ENCODE measurements at places on chromosomes 7 and 10. TPM values are rescaled to one million over a fixed set of nuclear protein-coding genes. Genes with fewer than 3 reads are reported as not detected.

DNA sequence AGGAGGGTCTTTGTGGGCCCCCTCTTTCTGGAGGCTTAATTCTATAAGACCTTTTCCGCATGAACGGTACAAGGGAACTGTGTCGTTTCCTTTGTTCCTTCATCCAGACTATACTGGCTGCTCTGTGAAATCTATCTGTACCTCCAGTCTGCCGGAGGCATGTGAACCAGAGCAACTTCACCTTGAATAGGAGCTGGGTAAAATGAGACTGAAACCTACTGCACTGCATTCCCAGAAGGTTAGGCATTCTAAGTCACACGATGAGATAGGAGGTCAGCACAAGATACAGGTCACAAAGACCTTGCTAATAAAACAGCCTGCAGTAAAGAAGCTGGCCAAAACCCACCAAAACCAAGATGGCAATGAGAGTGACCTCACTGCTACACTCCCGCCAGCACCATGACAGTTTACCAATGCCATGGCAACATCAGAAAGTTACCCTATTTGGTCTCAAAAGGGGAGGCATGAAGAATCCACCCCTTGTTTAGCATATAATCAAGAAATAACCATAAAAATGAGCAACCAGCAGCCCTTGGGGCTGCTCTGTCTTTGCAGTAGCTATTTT lies 36.8 kb upstream of the INPP5F start:
- H3K36me3 ChIP-seq = no peaks in the 10 kb centered on the region
- no peaks in the 10 kb centered on the region for H3K27me3 ChIP-seq
- H3K4me3 ChIP-seq = no peak overlapping the region

GRCh38 chr7:48280100-48280499 lies 108.8 kb downstream of the ABCA13 start:
- H3K4me3 ChIP-seq = no peak overlapping the region
- H3K4me1 ChIP-seq = no peaks in the 10 kb centered on the region
- no peaks in the 10 kb centered on the region for H3K27me3 ChIP-seq

DNA sequence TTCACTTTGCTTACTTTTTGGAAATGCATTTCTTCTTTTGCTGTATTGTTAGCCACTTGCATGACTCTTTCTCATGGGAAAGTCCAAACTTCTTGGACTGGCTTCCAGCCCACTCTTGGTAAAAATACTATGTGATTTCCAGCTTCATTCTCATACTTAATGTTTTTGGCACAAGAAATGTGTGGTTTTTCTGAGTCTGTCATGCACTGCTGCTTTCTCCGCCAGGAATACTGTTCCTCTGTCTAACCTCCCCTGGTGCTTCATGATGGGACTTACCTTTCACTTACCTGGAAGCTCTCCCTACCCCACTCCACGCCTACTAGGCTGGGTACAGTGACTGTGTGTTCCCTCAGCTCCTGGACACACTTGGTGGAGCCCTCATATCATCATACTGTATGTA lies 18.7 kb downstream of the MGAM2 start:
- no peaks in the 10 kb centered on the region for H3K4me1 ChIP-seq
- H3K36me3 ChIP-seq = no peaks in the 10 kb centered on the region
- no peak overlapping the region for H3K27ac ChIP-seq

DNA sequence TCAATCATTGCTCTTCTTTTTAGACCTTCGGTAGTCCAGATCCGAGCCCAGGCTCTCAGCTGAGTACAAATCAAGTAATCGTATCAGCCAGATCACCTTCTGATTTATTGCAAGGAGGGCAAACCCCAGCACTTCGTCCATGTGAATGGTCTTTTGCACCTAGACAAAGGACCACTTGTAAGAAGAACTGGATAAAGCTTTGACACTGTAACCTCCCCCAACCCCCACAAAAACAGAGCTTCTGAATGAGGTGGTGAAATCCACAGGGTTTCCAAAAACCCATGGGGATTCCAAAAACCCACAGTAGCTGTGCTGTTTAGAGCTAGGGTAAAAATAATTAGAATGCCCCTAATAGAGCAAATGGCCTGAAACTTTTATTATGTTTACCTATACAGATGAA lies 148.8 kb upstream of the ODAD2 start:
- no peaks in the 10 kb centered on the region for H3K27me3 ChIP-seq
- H3K4me3 ChIP-seq = no peak overlapping the region
- DNase-seq = no peak
- no peak overlapping the region for H3K27ac ChIP-seq
- no peaks in the 10 kb centered on the region for H3K4me1 ChIP-seq
- no peaks in the 10 kb centered on the region for H3K36me3 ChIP-seq

Gene NUDT13
- 3.4 TPM for total RNA-seq

Gene TWIST1
- 23.2 TPM for total RNA-seq

DNA sequence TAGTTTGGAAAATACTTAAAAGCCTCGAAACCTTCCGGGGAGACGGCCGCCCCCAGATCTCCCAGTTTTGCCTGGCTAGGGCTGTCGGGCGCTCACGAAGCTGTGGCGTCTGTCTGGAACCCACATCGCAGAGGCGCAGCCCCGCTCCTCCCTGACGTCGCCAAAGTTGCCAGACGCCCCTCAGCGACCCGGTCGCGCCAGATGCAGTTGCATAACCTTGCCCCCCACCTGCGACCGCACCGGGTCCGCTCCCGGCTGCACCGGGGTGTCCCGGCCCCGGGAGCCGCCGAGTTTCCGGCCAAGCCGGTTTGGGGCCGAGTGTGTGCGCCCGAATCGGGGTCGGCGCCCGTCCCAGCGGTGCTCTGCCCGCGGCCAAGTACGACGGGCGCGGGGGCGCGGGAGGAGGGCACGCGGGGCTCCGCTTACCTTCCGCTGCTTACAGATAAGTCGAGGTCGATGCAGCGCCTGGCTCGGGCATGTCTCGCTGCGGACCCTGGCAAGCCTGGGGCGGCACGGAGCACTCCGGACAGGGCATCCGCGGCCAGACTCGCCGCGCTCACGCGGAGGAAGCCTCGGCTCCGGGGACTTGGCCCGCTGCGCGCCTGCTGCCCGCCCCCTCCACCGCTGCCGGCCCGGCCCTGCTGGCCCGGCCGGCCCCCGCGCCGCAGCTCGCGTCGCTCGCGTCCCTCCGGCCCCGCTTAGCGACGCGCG lies 665 bp downstream of the INSYN2A start:
- H3K4me1 ChIP-seq = peaks cover 11% of the 10 kb centered on the region
- H3K27me3 ChIP-seq = peaks cover 55% of the 10 kb centered on the region
- DNase-seq = peak; percentile 15

Gene FKBP6
- total RNA-seq = 0.12 TPM

GRCh38 chr10:102660888-102661657 lies 16.8 kb downstream of the TRIM8 start:
- no peaks in the 10 kb centered on the region for H3K36me3 ChIP-seq
- H3K27me3 ChIP-seq = no peaks in the 10 kb centered on the region
- no peak overlapping the region for H3K4me3 ChIP-seq
- no peak overlapping the region for H3K27ac ChIP-seq
- peaks cover 10% of the 10 kb centered on the region for H3K4me1 ChIP-seq

DNA sequence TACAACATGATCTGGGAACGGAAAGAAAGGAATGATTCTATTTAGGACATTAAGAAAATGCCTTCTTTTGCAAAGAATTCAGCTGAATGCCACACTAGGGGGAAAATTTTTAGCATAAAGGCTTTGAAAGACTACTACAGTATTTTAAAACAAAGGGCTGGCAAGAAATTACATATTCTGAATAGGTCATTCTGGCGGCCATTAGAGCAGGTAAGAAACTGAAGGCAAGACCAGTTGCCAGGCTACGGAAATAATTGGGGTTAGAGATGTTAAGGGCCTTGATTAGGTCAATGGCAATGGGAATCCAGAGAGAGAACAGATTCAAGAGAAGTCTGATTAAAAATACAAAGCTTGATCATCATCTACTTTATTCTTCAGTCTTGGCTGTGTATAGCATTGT lies 3.8 kb upstream of the HECTD2 start:
- H3K27me3 ChIP-seq = no peaks in the 10 kb centered on the region
- no peak for DNase-seq
- H3K4me3 ChIP-seq = no peak overlapping the region

DNA sequence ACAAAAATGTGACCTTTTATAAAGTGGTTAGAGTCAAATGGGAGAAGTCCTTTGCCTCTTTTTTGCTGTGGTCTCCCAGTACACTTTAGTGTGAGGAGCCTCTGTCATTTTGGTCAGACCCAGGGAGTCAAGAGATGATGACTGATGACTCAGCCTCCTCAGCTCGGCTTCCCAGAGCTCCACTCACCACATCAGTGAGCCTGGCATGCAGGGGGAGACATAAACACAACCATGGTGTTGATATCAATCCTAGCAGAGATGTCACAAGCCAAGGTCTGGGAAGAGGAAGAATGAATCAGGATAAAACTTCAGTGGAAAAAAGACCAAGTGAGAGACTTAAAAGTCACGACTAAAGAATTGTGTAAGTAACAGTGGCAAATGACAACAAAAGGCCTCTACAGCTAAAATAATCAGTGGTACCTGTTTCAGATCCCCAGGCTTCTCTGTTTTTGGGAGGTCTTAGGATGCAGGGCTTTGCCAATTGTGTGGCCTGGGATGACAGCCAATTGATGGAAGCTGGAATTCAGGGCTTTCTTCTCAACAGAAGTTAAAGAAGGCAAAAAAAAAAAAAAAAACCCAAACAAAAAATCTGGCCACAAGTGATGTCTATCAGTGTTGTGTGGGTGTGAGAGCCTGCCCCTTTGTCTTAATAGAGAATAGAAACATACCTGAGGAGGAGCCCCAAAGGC lies 50.2 kb downstream of the TFAM start:
- no peaks in the 10 kb centered on the region for H3K36me3 ChIP-seq
- H3K4me1 ChIP-seq = no peaks in the 10 kb centered on the region
- H3K27me3 ChIP-seq = no peaks in the 10 kb centered on the region
- no peak overlapping the region for H3K27ac ChIP-seq
- DNase-seq = peak; percentile 23
- H3K4me3 ChIP-seq = no peak overlapping the region

Gene OGDH
- total RNA-seq = 65.3 TPM

Gene SFTPA2
- total RNA-seq = not detected

DNA sequence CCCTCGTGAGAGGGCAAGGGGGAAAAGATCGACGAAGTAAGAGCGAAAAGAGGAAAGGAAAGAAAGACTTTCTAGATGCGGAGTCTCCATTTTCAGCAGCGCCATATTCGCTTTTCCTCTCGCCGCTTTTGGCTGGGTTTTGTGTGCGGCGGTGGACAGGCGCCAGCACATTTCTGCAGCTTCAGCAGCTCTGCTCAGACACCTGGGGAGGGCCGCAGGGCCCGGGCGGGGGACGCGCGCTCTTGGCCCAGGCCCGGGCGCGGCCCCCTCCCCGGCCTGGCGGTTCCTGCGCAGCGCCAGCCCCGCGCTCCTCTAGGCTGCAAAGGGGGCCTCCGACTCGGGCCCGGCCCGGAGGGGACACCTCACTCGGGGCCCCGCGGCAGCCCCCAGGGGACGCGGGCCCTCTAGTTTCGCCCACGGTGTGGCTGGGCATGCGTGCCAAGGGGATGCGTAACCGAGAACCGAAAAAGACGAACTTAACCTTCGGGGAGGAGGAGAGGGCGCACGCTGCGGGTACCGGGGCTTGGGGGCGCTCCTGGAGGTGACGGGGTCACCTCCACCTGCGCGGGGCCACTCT lies 34.5 kb upstream of the EBLN1 start:
- DNase-seq = peak; percentile 53
- peak overlapping the region; percentile 63 for H3K4me3 ChIP-seq
- H3K27me3 ChIP-seq = peaks cover 69% of the 10 kb centered on the region
- no peaks in the 10 kb centered on the region for H3K4me1 ChIP-seq

GRCh38 chr10:99779335-99779734 lies 3.1 kb upstream of the ABCC2 start:
- H3K36me3 ChIP-seq = no peaks in the 10 kb centered on the region
- H3K4me3 ChIP-seq = no peak overlapping the region
- peak; percentile 69 for DNase-seq
- H3K4me1 ChIP-seq = peaks cover 57% of the 10 kb centered on the region
- H3K27me3 ChIP-seq = no peaks in the 10 kb centered on the region

- H3K4me1 ChIP-seq = no peaks in the 10 kb centered on the region
- H3K27ac ChIP-seq = no peak overlapping the region
- H3K27me3 ChIP-seq = no peaks in the 10 kb centered on the region
- H3K36me3 ChIP-seq = no peaks in the 10 kb centered on the region
- DNase-seq = no peak
Measured at GRCh38 chr10:73561192-73561591, 29.9 kb downstream of the USP54 start.

DNA sequence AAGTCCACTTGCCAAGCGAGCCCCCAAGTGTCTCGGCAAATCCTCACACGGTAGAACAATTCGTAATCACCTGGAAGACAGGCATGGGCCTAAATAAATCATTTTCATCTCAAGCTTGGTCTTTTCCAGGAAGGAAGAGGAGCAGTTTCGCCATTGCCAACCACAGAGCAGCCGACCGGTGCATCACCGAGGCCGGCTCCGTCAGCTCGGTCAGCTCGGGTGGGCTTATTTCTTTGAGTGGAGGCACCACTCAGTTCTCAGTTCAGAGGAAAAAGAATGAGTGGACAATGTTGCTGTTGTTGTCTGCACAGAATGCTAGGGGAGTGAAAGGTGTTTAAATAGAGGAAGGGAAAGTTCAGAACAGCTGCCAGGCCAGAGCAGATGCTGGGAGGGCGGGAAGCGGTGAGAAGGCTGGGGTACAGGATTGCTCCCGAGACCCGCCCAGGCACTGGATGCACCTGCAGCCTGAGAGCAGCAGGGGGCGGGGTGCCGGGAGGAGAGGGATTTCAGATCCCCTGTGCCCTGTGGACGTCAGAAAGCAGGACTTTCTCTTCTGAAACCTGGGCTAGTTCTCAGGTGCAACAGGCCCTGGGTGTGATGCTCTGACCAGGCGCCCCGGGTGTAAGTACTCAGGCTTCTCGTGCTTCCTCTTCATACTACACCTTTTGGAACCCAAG lies 17.7 kb upstream of the IGFBP3 start:
- no peaks in the 10 kb centered on the region for H3K4me1 ChIP-seq
- no peak overlapping the region for H3K4me3 ChIP-seq
- no peak for DNase-seq
- no peaks in the 10 kb centered on the region for H3K36me3 ChIP-seq
- H3K27ac ChIP-seq = no peak overlapping the region

DNA sequence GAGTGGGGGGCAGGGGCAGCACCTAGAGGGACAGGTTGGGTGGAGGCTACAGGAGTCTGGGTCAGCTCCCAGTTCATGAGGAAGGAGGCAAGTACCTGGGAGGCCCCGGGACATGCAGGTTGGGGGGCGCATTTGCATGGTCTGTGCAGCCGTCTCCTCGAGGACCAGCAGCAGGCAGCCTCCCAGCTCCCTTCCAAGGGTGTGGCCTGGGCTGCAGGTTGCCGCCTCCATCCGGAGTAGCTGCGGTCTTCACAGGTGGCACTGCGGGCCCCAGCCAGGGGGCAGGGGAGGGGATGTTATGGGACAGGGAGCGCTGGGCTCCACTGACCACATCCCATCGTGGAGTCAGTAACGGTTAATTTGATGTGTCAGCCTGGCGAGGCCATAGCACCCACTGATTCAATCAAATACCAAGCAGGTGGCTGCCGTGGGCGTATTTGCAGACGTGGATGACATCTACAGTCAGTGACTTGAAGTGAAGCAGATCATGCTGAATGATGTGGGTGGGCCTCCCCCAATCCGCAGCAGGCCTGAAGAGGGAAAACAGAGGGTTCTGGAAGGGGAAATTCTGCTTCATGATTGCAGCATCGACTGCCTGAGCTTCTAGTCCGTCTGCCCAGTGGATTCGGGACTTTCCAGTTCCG lies 81.6 kb downstream of the PRKAG2 start:
- H3K4me1 ChIP-seq = no peaks in the 10 kb centered on the region
- H3K36me3 ChIP-seq = no peaks in the 10 kb centered on the region
- no peak overlapping the region for H3K4me3 ChIP-seq
- no peak overlapping the region for H3K27ac ChIP-seq
- no peak for DNase-seq
- no peaks in the 10 kb centered on the region for H3K27me3 ChIP-seq

Gene AS3MT
- 9.1 TPM for total RNA-seq

Measured in hepatocyte (in vitro differentiated cells).